Tibial artery (tissue), 4 donors: ENCODE measurements at places on chromosomes 16 and 17.

GRCh38 chr17:57068222-57068658 lies 16.8 kb upstream of the AKAP1 start:
- DNase-seq = no peak

GRCh38 chr16:66367968-66368891 lies 1.7 kb downstream of the CDH5 start:
- DNase-seq = no peak

DNA sequence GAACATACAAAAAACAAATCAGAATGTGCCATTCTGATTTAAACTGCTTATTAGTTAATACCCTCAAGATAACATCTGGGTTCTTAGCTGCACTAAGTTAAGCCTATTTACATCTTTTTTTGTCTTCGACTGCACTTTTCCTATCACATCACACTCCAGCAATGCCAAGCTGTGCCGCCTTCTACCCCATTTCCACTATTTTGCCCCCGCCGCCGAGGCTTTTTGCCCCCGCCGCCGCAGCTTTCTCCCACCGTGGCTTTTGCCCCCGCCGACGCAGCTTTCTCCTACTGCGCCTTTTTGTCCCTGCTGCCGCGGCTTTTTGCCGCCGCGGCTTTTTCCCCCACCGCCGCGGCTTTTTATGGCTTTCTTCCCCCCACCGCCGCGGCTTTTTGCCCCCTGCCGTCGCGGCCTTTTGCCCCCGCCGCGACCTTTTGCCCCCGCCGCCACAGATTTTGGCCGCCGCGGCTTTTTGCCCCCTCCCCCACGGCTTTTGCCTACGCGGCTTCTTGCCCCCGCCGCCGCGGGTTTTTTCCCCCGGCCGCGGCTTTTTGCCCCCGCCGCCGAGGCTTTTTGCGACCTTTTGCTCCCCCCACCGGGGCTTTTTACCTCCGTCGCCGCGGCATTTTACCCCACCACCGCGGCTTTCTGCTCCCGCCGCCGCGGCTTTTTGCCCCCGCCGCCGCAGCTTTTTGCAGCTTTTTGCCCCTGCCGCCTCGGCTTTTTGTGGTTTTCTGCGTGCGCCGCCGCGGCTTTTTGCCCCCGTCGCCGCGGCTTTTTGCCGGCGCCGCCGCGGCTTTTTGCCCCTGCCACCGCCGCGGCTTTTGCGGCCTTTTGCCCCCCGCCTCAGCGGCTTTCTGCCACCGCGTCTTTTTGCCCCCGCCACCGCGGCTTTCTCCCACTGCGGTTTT lies 331.4 kb upstream of the WSB1 start:
- DNase-seq = no peak

- DNase-seq = peak; percentile 94
These were observed at the start of gene RHBDF2 for GRCh38 chr17:76501018-76501826. Gene RHBDF2, minus strand, starts transcription at chr17:76501423. Its CDS starts 19,899 bp downstream, at chr17:76481524.

GRCh38 chr17:17926840-17927449 lies 45.3 kb downstream of the TOM1L2 start:
- no peak for DNase-seq
